Left forelimb (tissue), 1 donor: ENCODE measurements at places on chromosomes 1 and 21.

DNA sequence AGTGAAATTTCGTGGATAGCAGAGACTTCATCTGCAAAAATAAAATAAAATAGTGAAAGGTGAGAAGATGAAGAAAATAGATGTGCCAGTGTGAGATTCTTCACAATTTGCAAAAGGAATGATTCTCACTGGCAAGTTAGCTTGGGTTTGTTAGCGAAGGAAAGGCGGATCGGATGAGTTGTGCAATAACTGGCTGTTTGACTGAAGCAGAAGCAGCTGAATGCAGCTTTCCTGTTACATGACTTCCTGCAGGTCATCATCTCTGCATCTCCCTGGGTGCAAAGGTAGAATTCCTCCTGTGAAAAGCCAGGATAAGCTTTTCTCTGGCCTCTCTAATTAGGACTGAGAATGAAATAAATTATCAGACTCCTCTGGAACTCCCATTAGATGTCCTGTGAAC is 263.1 kb upstream of the CHRM3 start:
- no peak for DNase-seq

GRCh38 chr21:34243562-34243961 is 120.2 kb upstream of the KCNE2 start:
- no peak for DNase-seq

GRCh38 chr1:37692834-37693175 is 489 bp downstream of the CDCA8 start:
- DNase-seq: no peak

GRCh38 chr1:5986018-5986417 is 6.2 kb downstream of the NPHP4 start:
- DNase-seq: no peak

GRCh38 chr1:232951180-232951579 is 769 bp downstream of the NTPCR start:
- DNase-seq: no peak

- no peak for DNase-seq
These were observed 155.8 kb upstream of the UBE2U start for GRCh38 chr1:64047549-64047996.

DNA sequence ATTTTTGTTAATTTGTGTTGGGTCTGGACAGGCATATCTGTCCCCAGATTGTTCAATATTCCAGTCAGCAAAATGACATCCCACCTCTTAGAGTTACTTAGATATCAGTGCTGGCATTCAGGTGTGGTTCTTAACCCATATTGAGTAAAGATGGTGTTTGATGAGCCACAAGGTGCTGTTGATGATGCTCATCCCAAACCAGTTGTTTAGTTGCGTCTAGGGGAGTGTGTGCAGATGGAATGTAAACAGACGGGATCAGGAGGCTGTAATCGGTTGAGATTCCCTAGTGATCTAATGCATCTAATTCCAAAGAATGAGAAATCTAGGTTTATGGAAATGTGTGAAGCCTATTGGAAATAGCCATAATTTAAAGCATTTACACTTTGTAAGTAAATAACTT is 1.1 kb downstream of the HOOK1 start:
- no peak for DNase-seq

- DNase-seq: no peak
These were observed 7.9 kb upstream of the EXOSC10 start for GRCh38 chr1:11107599-11107998.
